Suppressor macrophage treated with lipopolysaccharide for 4 hours (primary cell): ENCODE measurements at places on chromosomes 6 and 20.

DNA sequence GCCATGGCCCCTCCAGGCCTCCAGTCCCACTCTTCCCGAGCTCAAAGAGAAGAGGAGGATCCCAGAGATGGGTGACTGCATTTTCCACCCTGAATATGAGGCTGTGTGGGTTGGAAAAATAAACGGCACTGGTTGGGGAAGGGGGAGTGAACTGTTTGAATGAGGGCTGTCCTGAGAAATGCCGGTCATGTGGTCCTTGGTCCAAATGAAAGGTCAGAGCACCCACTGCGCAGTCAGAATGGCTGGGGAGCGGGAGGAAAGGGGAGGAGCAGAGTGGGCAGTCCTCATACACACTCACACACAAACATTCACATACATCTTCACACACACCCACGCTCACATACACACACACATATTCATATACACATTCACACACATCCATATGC is 83.1 kb downstream of the MRPL14 start:
- DNase-seq = no peak

DNA sequence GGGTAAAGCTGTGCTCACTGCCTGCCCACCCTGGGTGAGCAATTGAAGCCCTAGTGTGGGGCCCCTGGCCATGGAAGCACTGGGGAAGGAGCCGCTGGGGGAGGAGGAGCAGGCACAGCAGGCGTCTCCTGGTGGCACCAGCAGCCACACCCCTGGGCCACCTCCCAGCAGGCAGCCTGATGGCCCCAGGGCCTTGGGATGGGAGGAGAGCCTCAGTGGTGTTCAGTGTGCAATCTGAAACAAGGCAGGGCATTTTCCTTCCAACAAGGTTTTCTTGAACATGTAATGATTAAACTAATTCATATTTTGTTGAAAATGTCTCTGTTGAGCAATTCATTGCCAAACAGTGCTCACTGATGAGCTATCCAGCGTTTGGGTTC is 151.0 kb downstream of the ZDHHC14 start:
- DNase-seq = no peak

- DNase-seq = no peak
These were observed 516.1 kb upstream of the MAN1A1 start for GRCh38 chr6:119865466-119866350.

DNA sequence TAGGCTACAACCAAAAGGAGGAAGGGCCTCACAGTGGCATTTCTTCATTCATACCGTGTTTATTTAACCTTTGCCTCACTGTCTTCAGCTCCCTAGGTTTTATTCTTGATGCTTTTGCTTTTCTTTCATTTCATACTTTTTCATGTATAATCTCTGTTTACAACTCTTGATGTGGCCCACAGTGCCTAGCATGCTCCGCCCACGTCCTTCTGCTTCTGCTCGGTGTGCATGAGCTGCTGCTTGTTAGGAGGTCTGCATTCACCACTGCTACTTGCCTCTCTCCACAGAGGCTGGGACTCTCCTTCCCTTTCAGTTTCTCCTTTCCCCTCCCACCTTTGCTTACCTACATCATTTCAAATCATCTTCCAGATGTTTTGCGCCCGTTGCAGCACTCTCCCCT is 147.6 kb downstream of the EYA4 start:
- DNase-seq = no peak

DNA sequence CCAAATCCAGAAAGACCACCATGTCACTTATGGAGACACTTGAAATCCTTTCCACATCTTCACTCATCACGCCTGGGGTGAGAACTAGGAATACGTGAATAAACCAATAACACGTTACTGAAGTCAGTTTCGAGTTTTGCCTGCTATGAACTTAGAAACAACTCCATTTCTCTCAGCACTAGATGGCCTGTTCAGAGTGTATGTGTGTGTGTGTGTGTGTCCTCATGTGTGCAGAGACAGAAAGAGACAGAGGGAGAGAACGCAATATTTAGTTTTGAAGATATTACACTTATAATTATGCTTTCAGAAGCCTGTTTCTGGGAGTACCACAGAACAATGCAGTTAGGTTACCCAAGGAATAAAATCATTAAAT is 81.2 kb upstream of the CCN6 start:
- no peak for DNase-seq

- DNase-seq = no peak
These were observed 216.6 kb upstream of the UFL1 start for GRCh38 chr6:96304997-96305396.

DNA sequence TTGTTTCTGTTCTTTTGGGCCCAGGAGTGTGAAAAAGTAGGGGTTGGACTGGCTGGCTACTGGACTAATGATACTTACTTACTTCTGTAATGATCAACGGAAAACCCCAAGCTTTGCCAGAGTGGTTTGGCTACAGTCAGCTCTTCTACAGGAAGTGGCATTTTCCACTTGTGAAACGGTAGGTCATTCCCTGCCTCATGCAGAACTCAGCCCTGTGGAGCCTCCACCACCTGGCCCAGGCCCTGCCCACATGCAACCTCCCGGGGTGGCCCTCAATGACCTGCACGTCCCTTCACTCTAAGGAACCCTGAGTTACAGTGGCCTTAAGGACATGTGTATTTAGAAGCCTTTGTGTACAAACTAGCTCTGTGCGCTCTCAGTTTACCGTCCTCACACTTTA is 140.4 kb downstream of the DTNBP1 start:
- peak; percentile 51 for DNase-seq

- no peak for DNase-seq
These were observed 285.5 kb downstream of the ZFAND3 start for GRCh38 chr6:38105066-38105465.

- no peak for DNase-seq
These were observed 8.8 kb downstream of the BICRAL start for GRCh38 chr6:42790549-42791181.

GRCh38 chr6:113591896-113592827 is 265.0 kb upstream of the MARCKS start:
- DNase-seq = no peak

DNA sequence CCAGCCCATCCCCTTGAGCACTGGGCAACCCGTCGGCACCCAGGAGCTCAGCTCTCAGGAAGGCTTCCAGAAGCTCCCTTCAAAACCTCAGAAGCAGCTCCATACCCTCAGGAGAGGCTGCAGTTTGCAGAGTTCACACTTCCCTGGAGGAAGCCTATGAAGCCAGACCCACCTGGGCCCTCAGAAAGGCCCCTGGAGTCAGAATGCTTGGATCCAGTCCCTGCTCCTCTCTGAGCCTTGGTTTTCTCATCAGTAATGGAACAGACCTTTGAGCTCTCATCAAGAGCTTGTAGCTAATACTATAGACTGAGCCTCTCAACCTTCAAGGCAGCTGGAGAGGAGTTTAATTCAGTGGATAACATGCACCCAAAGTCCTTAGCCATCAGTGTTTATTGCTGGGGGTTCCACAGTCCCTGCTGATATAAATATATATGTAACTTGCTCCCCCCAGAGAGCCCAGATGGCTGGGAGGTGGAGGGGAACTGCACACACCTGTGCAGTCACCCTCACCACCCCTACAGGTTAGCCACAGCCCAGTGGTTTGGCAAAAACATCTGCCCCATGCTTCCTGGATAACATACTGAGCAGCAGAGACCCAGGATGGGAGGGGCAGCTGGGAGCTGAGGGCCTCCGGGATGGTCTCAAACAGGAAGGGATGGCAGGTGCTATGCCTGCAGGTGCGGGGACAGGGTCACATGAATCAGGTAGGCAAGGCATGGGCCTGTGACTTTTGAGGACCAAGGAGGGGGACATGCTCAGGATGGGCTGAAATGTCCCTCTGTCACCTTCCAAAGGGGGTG is 120.1 kb downstream of the SNX5 start:
- no peak for DNase-seq

DNA sequence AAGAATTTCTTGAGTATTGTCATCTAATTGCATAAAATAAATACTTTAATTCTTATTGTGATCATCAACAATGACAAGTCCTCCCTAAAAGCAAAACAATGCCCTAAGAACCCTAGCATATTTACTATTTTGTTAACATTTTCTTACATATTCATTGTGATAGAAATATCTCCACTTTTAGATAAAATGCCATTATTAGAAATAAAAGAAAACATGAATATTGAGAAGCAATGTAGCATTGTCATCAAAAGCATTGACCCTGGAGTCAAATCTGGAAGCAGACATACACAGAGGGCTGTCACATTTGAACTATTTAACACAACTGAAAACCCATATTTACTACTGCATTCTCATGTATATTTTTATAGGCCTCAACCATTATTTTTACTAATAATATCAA is 257.7 kb downstream of the SYNE1 start:
- DNase-seq = no peak

- peak; percentile 28 for DNase-seq
These were observed 8.4 kb upstream of the MRGBP start for GRCh38 chr20:62787866-62788265.

- DNase-seq = no peak
These were observed 23.7 kb upstream of the RSPO3 start for GRCh38 chr6:127094791-127095190.

DNA sequence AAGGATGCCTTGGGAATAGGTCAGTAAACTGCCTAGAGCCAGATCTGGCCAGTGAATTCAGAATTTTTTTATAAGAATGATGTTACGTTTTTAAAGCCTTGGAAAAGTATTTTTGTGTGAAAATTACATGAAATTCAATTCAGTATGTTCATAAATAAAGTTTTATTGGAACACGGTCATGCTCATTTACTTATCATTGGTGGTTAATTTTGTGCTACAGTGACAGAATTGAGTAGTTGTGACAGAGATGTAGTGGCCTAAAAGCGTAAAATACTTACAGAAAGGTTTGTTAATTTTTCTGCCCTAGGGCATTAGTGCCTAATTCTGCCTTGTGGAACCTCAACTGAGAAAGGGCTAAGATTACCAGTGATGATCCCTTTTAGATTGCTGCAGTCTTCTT is 28.2 kb downstream of the ZFAND3 start:
- no peak for DNase-seq

DNA sequence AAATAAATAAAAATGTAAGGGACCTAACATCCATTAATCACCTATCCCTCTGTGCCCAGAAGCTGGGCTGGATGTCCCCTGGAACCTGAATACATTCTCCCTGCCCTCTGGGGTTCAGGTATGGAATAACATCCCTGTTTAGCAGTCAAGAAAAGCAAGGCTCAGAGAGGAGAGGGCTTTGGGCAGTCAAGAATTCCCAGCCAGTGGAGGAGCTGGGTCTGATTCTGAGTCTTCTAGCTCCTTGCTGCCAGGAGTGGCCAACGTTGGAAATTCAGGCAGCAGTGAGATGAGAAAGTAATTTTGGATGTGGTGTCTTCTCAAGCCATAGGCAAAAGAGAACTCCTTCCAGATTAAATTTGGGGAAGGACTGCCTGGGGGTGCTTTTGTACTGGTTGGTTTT is 42.6 kb upstream of the ZNFX1 start:
- DNase-seq = peak; percentile 14

DNA sequence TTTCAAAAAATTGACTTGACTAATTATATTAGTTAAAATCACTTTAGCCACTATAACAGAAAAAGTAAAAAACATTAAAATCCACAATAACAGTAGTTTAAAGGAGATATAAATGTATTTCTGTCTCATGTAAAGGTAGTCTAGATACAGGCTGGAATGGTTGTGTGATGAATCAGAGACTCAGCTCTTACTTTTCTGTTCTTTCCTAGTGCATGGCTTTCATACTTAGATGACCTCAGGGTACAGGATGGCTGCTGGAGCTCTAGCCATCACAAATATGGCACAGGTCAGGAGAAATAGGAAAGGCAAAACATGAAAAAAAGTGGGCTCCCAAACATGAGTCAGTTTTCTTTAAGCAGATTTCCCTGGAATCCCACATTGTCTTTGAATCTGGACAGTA is 157.7 kb upstream of the FLRT3 start:
- no peak for DNase-seq

DNA sequence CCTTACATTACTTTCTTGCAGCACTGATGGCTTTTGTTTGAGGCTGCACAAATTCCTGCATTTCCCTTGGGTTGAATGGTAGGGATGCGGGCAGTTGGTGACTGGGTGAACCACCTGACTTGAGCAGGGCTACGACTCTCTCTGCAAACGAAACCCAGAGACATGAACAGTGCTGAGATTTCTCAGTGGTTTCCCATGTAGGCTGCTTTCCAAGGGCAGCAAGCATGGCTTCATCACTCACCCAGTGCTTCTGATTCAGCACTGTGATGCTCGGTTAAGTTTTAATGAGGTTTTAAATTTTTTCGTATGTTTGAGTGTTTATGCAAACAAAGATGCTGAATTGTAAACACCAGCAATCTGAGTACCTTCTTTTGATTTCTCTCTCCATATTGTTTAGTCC is 127.2 kb downstream of the MTHFD1L start:
- no peak for DNase-seq

GRCh38 chr6:26502165-26502564 is 2.1 kb downstream of the BTN1A1 start:
- DNase-seq = no peak

DNA sequence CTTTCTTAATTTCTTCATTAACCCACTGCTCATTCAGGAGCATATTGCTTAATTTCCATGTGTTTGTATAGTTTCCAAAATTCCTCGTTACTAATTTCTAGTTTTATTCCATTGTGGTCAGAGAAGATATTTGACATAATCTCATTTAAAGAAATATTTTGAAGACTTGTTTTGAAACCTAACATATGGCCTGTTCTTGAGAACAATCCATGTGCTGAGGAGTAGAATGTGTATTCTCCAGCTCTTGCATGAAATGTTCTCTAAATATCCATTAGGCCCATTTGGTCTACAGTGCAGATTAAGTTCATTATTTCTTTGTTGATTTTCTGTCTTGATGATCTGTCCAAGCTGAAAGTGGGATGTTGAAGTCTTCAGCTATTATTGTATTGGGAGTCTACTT is 251.7 kb downstream of the ALDH8A1 start:
- no peak for DNase-seq

GRCh38 chr6:8170245-8170644 is 67.9 kb upstream of the EEF1E1 start:
- DNase-seq = no peak

DNA sequence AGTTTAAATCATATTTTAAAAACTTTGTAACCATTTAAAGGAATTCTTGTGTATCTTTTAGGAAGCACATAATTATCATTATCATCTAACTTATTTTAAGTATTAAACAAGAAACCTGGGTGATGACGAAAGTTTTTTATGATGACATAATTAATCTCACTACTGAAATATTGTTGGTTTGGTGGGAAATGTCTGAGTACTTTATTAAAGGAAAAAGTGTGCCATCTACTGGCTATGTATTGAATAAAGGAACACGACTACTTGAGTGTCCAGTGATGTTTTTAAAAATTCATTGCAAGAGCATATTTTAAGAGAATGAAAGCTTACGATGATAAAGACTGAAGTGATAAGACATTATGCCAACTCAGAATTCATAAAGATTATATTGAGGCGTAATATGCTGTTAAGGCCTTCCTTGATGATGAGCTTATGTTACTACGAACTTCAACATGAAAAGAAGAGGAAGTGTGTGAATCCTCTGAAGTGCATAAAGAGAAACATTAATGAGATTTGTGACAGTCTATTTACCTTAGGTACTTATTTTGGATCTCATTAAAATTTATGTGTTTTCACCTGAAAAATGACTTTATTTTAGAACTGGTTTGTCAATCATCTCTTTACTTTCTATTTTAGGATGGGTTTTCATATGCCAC is 12.0 kb upstream of the TRMT11 start:
- peak; percentile 82 for DNase-seq

- no peak for DNase-seq
These were observed 22.4 kb downstream of the SYCP2 start for GRCh38 chr20:59911041-59911440.
